ENCODE measurements at places on chromosomes 3 and 15. TPM values are rescaled to one million over a fixed set of nuclear protein-coding genes. Genes with fewer than 3 reads are reported as not detected.

Gene FBXW12
- total RNA-seq, result not detected

Gene MAP1A
- 1.7 TPM for total RNA-seq

Gene OR5H2
- total RNA-seq, result not detected

Gene ABHD5
- 8.3 TPM for total RNA-seq

Gene ARRDC4
- total RNA-seq, result 0.39 TPM

Gene RASL12
- total RNA-seq, result not detected

Gene RLBP1
- not detected for total RNA-seq

Gene CACNA2D2
- total RNA-seq, result 5.0 TPM
